ENCODE measurements at places on chromosomes 3 and 15.

GRCh38 chr3:140443073-140443472 lies 234.8 kb upstream of the TRIM42 start:
- no peak for DNase-seq

DNA sequence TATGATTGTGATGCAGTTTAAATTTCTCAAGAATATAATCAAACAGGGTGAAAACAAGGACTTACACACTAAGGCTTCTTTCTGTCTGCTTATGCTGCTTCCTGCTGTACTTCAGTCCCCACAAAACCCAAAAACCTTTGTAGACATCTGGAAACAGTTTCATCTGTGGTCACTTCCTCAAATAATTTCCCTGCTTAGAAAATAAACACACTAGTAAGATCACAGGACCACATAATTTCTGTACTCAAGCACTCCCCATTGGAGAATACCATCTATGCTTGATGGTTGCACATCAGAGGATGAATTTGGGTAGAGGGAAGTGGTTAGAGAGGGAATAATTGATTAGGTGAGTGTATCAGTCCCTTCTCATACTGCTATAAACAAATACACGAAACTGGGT lies 266.2 kb downstream of the LSAMP start:
- DNase-seq = no peak

DNA sequence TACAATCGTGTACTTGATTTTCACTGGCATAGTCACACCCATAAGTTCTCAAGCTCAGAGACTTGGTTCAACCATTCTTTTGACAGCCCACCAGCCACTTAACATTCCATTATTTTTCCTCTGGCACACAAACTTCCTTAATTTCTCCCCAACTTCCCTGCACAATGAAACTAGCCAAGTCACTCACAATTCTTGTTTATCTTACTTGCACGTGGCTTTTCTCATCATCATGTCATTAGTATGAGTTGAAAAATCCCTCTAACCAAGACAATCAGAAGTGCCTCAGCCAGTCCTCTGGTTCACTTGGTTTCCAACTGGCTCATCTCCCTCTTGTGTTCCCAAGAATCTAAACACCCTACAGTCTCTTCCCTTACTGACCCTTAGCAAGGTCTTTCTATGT lies 110.5 kb upstream of the PTPRG start:
- DNase-seq = no peak

DNA sequence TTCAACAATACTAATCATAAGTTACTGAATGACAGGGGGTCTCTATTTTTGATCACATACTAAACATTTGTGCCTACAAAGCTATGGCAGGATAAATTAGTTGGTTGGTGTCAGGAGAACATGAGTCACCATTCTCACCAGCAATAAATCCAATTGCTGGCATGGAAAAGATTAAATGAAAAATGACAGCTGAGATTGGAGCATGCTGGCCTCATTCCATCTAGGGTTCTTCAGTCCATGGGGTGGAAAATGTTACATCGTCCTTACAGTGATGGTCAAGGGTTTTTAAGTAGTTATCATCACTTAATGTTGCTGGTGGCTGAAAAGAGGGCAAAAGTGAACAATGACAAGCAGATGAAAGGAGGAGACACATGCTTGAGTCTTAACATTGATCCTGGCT lies 180.1 kb upstream of the BCL6 start:
- DNase-seq = peak; percentile 46

GRCh38 chr3:185403002-185403401 lies 40.1 kb downstream of the MAP3K13 start:
- DNase-seq = no peak
